Activated naive CD4-positive, alpha-beta T cell treated with anti-CD3 and anti-CD28 coated beads, Interleukin-2, amount 10 ng/mL, durations not matched to agents 7 days and 5 days (primary cell): ENCODE measurements at places on chromosomes 7 and 10.

- peak; percentile 34 for DNase-seq
These were observed 250.9 kb downstream of the PTEN start for GRCh38 chr10:88114368-88114767.

DNA sequence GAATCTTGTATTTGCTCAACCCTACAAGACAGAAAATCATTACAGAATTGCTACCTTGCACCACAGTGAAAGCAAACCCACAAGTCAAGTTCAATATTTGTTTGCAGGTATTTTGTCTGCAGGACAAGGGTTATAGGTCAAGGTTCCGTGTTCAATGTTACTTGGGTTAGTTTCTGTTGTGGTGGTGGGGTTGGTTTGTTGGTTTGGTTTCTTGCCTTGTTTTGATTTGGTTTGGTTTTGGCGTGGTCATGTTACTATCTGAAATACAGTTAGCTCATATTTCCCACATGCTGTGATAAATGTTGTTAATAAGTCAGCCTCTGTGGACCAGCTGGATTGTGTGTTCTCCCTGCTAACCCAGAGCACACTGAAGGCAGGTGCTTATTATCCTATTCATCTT, 75.6 kb upstream of the INSIG1 start:
- no peak for DNase-seq

GRCh38 chr7:51013861-51014511, 231.3 kb upstream of the GRB10 start:
- DNase-seq: no peak

GRCh38 chr10:78259391-78259790, 225.7 kb downstream of the RPS24 start:
- DNase-seq: no peak

DNA sequence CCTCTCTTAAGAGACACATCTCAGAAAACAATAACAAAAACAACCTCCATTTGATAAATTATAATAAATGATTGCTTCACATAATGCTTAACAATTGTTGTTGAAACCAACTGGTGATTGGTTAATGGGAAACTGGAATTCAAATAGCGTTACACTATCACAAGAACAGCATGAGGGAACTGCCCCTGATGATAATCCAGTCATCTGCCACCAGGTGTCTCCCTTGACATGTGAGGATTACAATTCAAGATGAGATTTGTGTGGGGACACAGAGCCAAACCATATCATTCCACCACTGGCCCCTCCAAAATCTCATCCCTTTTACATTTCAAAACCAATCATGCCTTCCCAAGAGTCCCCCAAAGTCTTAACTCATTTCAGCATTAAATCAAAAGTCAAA, 375.9 kb downstream of the BMPER start:
- no peak for DNase-seq

GRCh38 chr7:40219917-40220316, 85.1 kb downstream of the SUGCT start:
- DNase-seq: no peak

GRCh38 chr10:129375171-129375570, 91.9 kb upstream of the MGMT start:
- no peak for DNase-seq

DNA sequence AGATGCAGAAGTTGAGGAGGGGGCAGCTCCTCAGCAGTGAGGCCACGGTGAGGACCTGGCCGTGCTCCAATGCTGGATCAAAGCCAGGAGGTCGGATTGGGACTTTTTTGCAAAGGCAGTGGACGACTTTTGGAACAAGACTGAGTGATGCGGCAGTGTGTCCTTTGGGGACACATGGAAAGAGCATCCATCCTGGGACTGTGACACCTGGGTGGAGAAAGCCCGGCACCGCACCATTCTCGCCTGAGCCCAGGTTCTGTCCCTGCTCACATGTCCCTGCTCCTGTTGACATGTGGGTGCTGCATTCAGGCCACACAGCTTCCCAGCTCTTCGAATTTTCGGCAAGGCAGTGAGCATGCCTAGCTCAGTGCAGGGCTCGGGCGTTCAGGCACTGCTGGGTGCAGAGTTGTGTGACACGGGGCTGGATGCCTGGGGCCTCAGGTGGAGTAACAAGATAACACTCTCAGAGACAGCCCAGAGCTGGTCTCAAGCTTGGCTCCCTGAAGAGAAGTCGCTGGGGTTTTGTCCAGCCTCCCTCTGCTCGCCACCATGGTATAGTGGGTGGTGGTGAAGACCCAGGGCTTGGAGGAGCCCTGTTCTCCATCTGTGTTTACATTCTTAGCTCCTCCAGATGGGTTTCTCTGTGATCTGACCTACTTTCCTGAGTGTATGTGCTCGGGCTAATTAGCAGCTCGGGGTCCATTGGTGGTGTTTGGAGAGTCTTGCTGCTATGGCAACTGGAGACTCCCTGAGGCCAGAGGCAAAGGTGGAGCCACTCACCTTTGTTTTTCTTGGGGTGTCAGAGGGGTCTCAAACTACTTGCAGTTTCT, 111.7 kb upstream of the BTBD16 start:
- no peak for DNase-seq

- peak; percentile 82 for DNase-seq
These were observed 1.8 kb downstream of the UFSP1 start for GRCh38 chr7:100887516-100888290.

DNA sequence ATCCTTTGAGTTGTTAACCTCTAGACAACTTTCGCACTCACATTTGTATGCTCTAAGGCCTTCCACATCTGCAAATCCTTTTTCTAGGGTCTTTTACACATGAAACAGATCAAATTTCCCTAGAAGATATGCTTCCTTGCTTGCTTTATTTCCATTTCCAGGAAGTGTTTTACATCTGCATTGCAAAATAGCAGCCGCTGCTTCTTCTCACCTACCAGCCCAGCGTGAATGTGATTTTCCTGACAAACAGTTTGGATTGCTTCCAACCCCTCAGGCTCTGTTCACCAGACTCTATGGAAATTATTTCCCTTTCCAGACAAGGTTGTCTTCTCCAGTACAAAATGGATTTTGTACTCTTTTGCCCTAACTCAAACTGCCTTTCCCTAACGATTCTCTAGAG, 50.9 kb upstream of the PAPSS2 start:
- DNase-seq: no peak

GRCh38 chr7:55593172-55593514, 20.8 kb upstream of the VOPP1 start:
- no peak for DNase-seq

- no peak for DNase-seq
These were observed 148.8 kb downstream of the PPP1R9A start for GRCh38 chr7:95056107-95056739.

DNA sequence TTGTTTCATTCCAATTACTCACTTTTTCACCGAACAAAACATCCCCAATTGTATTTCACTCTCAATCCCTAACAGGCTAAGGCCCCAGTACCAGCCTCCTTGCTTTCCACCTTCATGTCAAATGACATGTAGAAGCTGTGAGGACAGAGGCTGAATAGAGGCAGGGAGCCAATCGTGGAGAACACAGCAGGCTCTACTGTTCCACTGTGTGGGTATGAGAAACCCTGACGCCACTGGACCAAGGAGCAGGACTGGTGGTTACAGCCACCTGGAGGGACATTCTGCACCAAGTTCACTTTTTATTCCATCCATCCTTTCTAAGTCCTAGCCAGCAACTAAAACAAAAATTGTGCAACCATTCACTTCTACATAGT, 502.8 kb downstream of the SORCS1 start:
- DNase-seq: no peak

- DNase-seq: no peak
These were observed 346.6 kb downstream of the PTEN start for GRCh38 chr10:88209837-88210561.

DNA sequence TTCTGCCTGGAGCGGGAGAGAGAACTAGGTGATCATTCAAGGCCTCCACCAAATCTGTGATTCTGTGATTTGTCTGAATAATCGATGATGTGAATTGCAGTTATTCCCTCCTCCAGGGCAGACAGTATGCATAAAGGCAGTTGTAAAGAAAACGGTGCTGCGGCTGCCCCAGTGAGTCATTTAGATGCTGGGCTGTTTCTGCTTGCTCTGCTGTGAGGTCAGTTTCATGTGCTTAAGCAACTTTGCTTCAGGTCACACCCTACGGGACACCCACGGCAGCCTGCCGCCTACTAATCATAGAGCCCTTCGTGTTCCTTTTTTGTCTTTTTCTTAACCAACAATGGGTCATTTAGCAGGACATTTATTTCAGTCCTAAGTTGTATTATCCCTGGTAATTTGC, 158.1 kb upstream of the PITRM1 start:
- DNase-seq: no peak

- peak; percentile 60 for DNase-seq
These were observed 84.7 kb downstream of the SNX10 start for GRCh38 chr7:26376175-26376917.

DNA sequence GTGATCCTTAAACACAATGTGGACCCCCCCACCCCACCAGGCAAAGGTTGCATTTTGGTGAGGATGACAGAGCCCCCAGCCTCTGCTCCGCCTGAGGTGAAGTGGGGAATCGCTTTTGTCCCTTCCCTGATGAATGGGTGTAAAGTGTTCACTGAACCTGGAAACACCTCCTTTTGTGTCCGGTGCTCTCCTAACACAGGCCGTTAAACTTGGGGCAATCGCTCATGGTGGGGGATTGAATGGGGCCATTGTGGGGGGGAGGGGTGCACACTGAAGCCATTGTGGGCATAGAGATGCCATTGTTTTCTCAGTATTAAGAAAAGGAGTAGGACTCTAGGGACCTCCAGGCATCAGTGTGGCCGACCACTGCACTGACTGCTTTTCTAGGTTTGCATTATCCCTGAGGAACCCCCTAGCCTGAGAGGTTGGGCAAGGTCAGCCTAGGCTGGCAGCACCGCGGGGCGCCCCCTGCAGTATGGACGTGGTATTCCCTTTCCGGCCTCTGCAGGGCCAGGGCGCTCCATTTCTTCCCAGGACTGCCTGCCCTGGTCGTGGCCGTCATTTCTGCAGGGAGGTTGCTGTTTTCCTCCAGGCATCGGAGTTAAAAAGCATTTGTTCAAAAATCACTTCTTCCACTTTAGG, 158.3 kb downstream of the TCF7L2 start:
- peak; percentile 41 for DNase-seq

DNA sequence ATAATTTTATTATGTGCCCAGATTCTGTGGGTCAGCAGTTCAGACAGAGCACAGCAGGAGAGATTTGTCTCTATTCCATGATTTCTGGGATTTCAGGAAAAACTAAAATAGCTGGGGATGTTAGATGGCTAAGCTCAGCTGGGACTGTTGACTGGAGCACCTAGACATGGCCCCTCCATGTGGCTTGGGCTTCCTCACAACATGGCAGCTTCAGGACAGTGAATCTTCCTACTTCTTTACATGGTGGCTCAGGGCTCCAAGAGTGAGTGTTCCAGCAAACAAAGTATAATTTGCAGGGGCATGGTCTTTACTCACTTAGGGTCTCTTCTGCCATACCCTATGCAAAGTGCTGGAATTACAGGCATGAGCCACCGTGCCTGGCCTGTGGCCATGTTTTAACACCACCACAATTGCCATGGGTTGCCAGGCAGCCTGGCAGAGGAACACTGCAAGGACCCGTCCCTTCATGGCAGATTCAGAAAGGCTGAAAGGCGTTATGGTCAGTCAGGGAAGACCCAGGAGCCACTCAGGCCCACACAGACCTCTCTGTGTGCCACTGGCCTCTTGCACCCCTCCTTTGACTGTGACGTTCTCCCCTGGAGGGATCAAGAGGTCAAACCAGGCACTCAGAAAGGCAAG, 50.8 kb upstream of the ZMIZ1 start:
- DNase-seq: no peak

DNA sequence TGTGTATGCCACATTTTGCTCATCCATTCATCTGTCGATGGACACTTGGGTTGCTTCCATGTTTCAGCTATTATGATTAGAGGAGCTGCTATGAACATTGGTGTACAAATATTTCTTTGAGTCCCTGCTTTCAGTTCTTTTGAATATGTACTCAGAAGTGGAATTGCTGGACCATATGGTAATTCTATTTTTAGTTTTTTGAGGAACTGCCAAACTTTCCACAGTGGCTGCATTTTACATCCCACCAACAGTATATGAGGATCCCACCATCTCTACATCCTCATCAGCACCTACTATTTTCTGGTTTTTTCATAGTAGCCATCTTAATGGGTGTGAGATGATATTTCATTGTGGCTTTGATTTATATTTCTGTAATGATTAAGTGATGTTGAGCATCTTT, 44.7 kb upstream of the ZMIZ2 start:
- DNase-seq: no peak

GRCh38 chr7:100764841-100765240, 31.4 kb downstream of the ZAN start:
- DNase-seq: no peak

DNA sequence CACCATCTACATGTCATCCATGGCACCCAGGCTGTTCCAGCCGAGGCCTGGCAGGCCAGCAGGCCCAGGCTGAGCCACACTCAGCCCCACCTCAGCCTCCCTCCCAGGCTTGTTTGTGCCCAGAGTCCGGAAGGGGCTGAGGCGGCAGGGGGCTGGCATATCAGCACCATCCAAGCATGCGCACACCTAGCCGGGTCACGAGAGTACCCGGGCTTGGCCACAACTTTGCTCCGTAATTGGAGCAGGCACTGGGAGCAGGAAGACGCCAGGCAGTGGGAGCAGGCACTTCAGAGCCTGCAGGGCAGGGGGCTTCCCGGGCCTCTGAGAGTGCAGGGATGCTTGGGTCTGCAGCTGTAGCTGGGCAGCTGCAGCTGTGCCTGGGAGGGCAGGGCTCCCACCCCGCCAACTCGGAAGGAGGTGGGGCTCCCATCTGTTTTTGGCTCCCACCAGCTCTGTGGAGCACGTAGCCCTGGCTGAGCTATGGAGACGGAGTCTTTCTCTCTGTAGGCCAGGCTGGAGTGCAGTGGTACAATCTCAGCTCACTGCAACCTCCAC, 15.2 kb upstream of the TSPAN15 start:
- no peak for DNase-seq

DNA sequence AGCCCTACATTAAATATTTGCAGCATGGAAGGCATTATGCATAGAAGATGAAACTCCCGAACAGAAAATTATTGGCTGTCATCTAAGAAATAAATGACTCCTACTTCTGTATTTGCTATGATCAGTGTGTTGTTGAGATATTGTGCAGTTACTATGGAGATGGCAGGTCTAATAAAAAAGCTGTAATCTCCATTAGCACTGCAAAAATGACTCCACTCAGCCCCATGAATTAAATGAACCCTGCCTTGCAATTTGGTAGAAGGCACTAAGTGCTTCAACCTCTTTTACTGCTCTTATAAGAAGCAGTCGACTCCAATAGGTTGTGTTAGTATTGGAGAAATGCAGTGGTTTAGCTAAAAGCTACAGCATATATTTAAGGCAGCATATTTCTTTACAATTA, 290.0 kb upstream of the PHYHIPL start:
- no peak for DNase-seq

DNA sequence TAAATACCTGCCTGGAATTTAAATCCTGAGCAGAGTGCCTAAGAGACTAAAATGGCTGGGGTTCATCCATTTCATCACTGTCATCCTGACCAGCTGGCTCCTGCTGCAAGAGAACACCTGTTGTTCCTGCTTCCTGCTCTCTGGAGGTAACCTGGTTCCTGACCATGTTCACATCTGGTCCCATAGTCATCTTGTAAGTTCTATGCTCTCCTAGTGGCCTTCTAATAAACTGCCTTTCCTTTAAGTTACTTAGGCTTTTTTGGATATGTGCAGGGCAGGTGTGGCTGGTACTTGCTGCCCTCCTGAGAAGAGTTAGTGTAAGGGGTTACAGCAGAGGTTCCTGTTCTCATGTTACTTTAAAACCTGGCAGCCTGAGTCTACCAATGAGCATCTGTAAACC, 80.0 kb downstream of the NRCAM start:
- no peak for DNase-seq

GRCh38 chr7:51288896-51289622, 27.6 kb downstream of the COBL start:
- DNase-seq: no peak
